Stimulated activated CD8-positive, alpha-beta memory T cell treated with anti-CD3 and anti-CD28 coated beads, Interleukin-7, amount 100 ng/mL, for 1 hour (primary cell): ENCODE measurements at places on chromosomes 1 and 21.

GRCh38 chr21:44872649-44873355, 688 bp downstream of the PTTG1IP start:
- DNase-seq: no peak

GRCh38 chr1:172679000-172679772, 20.3 kb downstream of the FASLG start:
- DNase-seq: no peak

DNA sequence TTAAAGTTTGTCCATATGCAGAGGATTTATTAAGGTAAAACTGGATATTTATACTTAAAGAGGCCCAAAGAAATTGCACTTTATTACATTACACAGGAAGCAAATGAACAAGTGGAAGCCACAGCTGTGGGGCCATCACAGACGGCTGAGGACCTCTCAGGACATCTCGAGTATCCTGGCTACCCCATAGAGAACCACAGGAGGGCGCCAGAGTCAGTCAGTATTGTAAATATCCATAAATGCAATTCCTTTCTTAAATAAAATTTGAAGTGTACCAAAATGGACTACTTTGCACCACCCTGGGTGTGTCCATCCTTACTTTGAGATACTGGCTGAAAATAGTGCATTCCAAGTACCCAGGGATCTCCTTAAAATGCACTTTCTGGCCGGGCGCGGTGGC, 257.2 kb downstream of the MRPL39 start:
- DNase-seq: no peak

GRCh38 chr1:33097137-33097611, 16.2 kb downstream of the AZIN2 start:
- DNase-seq: no peak

GRCh38 chr1:217133092-217133491, 409.9 kb upstream of the ESRRG start:
- DNase-seq: no peak

DNA sequence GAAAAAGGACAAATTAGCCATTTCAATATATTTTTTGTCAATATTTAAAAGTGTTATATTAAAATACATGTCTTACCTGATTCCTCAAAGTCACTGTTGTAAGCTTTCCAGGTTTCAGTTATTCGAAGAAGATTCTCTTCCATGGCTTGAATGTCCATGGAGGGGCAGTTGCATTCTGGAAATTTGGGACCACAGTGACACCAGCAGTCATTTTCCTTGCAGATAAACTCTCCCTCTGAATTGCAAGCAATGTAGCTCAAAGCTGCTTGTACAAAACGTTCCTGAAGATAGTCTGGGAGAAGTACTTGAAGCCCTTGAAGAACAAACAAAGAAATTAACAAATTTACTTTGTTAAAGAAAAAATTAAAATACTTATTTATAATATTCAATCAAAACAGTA, 251.7 kb downstream of the BRINP3 start:
- DNase-seq: no peak

- DNase-seq: no peak
These were observed 92.4 kb downstream of the ATP1A1 start for GRCh38 chr1:116465477-116465844.

GRCh38 chr1:160836981-160837557, 25.6 kb downstream of the CD244 start:
- DNase-seq: no peak

DNA sequence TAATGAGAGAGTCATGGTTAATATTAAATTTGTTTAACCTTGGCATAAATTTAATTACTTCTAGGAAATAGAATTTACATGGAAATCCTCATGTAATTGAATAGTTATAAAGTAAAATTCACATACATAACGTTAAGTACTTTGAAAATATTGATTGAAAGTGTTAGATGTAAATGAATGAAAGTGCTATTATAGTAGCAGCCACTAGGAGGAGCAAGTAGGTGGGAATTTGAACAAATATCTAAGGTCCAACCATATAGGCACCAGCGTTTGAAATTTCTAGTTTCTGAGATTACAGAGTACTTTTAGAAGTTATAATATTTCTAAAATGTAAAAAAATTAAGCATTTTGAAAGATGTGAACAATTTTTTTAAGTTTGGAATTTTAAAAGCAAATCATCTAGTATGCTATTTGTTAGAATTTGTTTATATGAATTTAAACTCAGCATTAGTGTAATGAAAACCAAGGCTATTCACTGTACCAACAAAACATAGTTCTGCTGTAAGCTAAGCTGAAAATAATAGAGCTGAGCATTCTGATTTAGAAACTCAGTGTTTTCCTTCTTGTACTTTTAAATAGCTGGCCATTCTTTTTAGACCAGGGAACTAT, 3.3 kb downstream of the B3GALT2 start:
- no peak for DNase-seq
